KG1 (cell line): ENCODE measurements at places on chromosomes 4 and X.

GRCh38 chr4:37693450-37694190 lies 7.4 kb upstream of the RELL1 start:
- no peak for DNase-seq

- no peak for DNase-seq
Observed at GRCh38 chrX:13093529-13094140, 49.2 kb upstream of the FAM9C start.

GRCh38 chr4:102319594-102319993 lies 25.7 kb downstream of the SLC39A8 start:
- no peak for DNase-seq

GRCh38 chr4:79043138-79043537 lies 103.9 kb upstream of the PAQR3 start:
- DNase-seq: no peak

GRCh38 chr4:83708500-83709175 lies 172.7 kb downstream of the GPAT3 start:
- DNase-seq: no peak
